Stimulated activated CD4-positive, alpha-beta T cell treated with anti-CD3 and anti-CD28 coated beads, Interleukin-12 subunit alpha, Interleukin-12 subunit beta, amount 100 ng/mL, for 4 hours (primary cell): ENCODE measurements at places on chromosomes 1 and 21.

DNA sequence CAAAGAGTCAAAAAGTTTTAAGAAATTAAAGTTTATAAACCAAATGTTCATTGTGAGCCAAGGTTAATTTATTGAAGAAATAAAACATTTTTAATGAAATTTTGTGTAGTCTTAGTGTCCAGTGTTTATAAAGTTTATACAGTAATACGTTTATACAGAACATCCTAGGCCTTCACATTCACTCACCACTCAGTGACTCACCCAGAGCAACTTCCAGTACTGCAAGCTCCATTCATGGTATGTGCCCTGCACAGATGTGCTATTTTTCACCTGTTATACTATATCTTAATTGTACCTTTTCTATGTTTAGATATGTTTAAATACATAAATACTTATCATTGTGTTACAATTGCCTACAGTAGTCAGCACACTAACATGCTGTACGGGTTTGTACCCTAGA is 33.6 kb downstream of the TYW3 start:
- DNase-seq = no peak

GRCh38 chr1:109425391-109426280 is 612 bp downstream of the PSMA5 start:
- peak; percentile 53 for DNase-seq

- DNase-seq = peak; percentile 22
Measured at GRCh38 chr1:117051224-117052064, 8.7 kb upstream of the TTF2 start.

- no peak for DNase-seq
Measured at GRCh38 chr21:28160378-28160777, 832.3 kb downstream of the LTN1 start.

DNA sequence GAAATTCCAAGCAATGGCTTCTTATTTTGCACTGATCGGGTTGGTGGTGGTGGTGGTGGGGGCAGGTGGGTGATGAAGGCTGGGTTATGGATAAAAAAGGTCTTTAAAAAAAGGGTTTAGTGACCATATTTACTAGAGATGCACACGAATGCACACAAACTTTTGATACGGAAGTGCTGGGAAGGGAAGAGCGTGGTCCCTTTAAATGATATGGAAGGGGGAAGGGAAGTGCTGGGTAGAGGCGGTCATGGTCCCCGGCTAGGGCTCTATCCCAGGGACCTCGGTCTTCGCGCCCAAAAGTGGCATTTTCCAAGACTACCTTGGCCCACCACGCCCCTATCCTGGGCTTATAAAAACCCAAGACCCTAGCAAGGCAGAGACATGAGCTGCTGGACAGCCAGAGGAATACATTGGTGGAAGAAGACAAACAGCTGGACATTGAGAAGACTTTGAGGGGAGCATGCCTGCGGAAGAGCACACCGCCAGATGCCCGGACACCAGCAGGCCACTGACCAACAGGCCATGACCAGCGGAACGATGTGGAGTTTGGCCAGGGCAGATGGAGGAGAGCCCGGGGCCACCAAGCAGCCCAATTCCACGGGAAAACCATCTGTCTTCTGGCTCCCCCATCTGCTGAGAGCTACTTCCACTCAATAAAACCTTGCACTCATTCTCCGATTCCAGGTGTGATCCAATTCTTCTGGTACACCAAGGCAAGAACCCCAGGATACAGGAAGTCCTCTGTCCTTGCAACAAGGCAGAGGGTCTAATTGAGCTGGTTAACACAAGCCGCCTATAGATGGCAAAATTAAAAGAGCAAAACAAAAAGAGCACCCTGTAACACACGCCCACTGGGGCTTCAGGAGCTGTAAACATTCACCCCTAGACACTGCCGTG is 1720.2 kb downstream of the MRPL39 start:
- DNase-seq = no peak

DNA sequence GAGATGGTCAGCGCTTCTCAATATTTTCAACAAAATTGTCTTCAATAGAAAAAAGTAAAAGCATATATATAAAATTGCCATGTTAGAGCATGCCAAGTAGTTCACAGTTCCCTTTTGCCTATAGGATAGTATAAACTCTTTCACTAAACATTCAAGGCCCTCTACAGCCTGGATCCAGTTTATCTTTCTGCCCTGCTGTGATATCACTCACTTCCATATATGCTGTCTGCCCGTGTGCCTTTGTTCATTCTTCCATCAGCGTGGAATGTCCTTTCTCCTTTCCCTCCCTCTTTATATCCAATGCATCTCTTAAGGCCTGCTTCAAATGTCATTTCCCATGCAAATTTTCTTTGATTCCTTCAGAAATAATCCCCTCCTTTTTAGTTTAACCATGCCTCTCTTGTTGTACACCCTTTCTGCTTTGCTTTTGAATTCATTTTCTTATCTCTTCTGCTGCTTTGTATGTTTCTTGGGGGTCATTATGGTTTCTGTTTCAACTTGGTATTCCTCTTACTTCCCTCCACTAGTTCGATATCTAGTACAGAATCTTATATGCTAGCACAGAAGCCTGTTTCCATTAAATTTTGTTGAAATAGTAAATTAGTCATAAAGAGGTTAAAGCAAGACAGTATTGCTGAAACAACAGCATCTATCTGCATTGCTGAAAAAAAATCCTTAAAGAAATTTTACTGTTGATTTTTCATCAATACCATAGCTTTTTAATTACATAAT is 44.7 kb downstream of the XCL2 start:
- DNase-seq = no peak
